Spinal cord (tissue), 10 donors: ENCODE measurements at places on chromosomes 4 and X. TPM values are rescaled to one million over a fixed set of nuclear protein-coding genes. Genes with fewer than 3 reads are reported as not detected.
A peak's percentile ranks its signal among the peaks of the same experiment; 100 is the strongest.

The XAGE1A gene
- total RNA-seq, result not detected

The SSR4 gene
- total RNA-seq, result 317 TPM

DNA sequence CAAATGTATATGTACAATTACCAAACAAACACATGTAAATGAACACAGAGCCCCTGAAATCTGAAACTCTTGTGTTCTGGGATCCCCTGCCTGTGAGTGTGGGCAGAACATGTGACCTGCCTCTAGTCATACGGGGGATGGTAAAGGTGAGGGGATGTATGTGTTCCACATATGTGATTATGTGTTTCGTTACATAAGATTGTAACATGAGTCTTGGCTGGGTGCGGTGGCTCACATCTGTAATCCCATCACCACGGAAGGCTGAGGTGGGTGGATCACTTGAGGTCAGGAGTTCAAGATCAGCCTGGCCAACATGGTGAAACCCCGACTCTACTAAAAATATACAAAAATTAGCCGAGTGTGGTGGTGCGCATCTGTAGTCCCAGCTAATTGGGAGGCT lies 37.1 kb upstream of the SLC2A9 start:
- H3K36me3 ChIP-seq, result no peaks in the 10 kb centered on the region
- H3K27me3 ChIP-seq, result no peaks in the 10 kb centered on the region
- DNase-seq, result no peak
- no peak overlapping the region for H3K4me3 ChIP-seq

The UGT2B15 gene
- total RNA-seq, result not detected

The ESX1 gene
- 0.33 TPM for total RNA-seq

DNA sequence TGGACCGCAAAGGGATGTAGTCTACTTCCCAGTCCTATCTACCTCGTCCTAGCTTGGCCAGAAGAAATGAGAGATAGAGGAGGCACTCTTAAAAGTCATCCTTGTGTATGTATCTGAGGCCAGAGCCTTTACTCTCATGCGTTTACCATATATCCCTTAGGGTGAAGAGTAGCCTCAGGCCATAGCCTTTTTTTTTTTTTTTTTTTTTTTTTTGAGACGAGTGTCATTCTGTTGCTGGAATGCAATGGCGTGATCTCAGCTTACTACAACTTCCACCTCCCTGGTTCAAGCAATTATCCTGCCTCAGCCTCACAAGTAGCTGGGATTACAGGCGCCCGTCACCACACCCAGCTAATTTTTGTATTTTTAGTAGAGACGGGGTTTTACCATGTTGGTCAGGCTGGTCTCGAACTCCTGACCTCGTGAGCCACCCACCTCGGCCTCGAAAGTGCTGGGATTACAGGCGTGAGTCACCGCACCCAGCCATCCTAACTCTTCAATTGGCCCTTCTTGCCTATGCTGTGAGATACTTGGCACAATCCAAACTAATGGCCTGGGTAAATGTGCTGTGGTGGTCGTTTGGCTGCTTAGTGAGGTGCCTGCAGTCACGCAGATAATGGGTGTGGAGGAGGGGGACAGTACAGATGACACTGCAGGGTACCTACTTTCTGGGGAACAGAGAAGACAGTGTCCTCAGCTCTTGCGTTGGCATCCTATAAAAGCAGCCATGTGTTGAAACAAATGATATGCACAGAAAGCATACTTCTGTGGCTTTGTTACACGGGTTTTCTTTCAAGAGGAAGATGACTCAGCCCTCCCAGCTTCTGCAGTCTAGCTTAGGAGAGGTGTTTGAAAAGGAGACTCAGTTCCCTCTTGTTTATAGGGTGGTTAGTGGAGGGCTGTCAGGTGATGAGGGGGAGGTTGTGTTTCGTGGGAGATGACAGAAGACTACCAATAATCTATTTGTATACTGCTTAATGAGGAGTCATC lies 10.4 kb upstream of the DGAT2L6 start:
- no peaks in the 10 kb centered on the region for H3K4me1 ChIP-seq
- DNase-seq, result no peak
- no peak overlapping the region for H3K27ac ChIP-seq
- H3K4me3 ChIP-seq, result no peak overlapping the region
- H3K27me3 ChIP-seq, result no peaks in the 10 kb centered on the region

GRCh38 chr4:117996891-117997290 lies 37.4 kb upstream of the NDST3 start:
- no peaks in the 10 kb centered on the region for H3K27me3 ChIP-seq
- DNase-seq, result no peak
- no peak overlapping the region for H3K4me3 ChIP-seq
- no peaks in the 10 kb centered on the region for H3K36me3 ChIP-seq
- H3K27ac ChIP-seq, result no peak overlapping the region

DNA sequence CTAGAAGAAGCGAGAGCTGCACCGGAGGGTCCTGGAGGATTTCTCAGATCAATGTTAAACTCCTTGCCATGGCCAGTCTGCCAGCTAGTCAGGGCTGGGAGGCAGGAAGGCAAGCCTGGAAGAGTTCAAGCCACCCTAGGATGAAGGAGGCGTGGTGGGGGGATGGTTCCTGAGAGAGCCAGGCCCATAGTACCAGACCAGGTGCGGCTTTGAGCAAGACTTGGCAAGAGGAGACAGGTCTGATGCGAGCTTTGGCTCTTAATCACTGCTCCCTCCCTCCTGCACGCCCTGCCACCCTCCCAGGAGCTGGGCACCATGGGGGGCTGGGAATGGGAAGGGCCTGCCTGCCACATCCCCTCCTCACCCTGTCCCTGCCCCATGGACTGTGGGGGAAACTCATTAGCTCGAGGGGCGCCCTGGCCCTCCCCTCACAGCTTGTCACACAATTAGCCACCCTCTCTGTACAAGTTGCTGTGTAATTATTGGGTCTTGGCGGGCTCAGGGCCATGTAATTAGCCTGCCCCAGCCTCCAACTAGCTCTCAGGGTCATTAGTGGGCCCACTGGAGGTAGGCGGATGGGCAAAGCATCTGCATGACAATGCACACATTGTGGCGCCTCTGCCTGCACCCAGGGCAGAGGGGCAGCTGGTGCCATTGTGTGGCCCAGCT lies 50.3 kb downstream of the EFNB1 start:
- H3K27me3 ChIP-seq, result peaks cover 11% of the 10 kb centered on the region
- H3K27ac ChIP-seq, result no peak overlapping the region
- peaks cover 14% of the 10 kb centered on the region for H3K4me1 ChIP-seq
- H3K4me3 ChIP-seq, result no peak overlapping the region

- no peak overlapping the region for H3K4me3 ChIP-seq
- DNase-seq, result no peak
- H3K36me3 ChIP-seq, result no peaks in the 10 kb centered on the region
- no peaks in the 10 kb centered on the region for H3K4me1 ChIP-seq
- no peaks in the 10 kb centered on the region for H3K27me3 ChIP-seq
These were observed 3.4 kb downstream of the CYBB start for GRCh38 chrX:37783305-37783704.

DNA sequence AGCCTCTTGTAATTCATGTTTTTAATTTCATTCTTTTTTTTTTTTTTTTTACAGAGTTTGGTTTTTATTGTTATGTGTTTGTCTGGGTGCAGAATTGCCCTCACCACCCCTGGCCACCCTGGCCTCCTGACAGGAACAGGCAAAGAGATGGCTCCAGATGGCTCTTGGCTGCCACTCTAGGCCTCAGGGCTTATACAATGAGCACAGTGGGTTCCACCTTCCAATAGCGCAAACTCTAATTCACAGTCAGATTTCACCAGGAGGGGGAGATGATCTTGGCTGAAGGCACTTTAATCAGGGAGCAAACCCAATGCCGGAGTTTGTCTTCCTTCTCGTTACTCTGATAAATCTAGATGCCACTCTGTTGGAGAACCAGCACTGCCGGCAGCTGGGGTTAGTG lies 24.8 kb downstream of the CPE start:
- H3K4me3 ChIP-seq, result no peak overlapping the region
- H3K27me3 ChIP-seq, result no peaks in the 10 kb centered on the region
- H3K27ac ChIP-seq, result no peak overlapping the region
- no peaks in the 10 kb centered on the region for H3K36me3 ChIP-seq

The CENPVL1 gene
- 0.83 TPM for total RNA-seq

GRCh38 chr4:73603854-73604584 lies 16.2 kb downstream of the RASSF6 start:
- H3K27ac ChIP-seq, result no peak overlapping the region
- H3K27me3 ChIP-seq, result no peaks in the 10 kb centered on the region
- no peaks in the 10 kb centered on the region for H3K36me3 ChIP-seq
- H3K4me1 ChIP-seq, result no peaks in the 10 kb centered on the region
- peak; percentile 25 for DNase-seq

DNA sequence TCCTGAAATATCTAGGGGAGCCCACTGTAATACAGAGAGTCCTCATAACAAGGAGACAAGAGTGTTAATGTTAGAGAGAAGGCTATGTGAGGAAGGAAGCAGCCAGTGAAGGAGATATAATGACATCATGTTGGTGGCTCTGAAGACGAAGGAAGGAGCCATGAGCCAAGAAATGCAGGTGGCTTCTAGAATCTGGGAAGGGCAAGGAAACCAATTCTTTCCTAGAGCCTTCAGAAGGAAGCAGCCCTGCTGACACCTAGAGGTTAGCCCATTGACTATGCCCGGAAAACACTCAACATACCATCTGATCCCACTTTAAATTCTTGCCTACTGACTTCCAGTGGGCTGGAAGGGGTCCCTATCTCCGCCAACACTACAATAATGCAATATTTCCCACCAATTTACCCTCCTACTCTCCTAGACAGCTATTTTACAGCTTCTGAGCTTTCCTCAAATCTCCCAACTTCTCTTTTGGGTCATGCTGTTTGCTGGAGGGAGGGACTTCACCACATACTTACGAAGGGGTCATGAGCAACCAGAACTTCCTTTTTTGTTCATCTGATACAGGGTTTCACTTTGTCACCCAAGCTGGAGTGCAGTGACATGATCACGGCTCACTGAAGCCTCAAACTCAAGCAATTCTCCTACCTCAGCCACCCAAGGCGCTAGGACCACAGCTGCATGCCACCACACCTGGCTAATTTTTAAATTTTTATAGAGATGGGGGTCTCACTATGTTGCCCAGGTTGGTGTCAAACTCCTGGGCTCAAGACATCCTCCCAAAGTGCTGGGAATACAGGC lies 25.2 kb upstream of the G3BP2 start:
- no peaks in the 10 kb centered on the region for H3K27me3 ChIP-seq
- no peak for DNase-seq
- H3K36me3 ChIP-seq, result peaks cover 9% of the 10 kb centered on the region
- no peak overlapping the region for H3K27ac ChIP-seq

GRCh38 chrX:56233682-56234081 lies 1.5 kb downstream of the KLF8 start:
- H3K36me3 ChIP-seq, result no peaks in the 10 kb centered on the region
- DNase-seq, result peak; percentile 65
- peak overlapping the region; percentile 27 for H3K27ac ChIP-seq
- H3K4me3 ChIP-seq, result peak overlapping the region; percentile 39
- peaks cover 23% of the 10 kb centered on the region for H3K27me3 ChIP-seq

GRCh38 chr4:107453987-107454386 lies 266.0 kb downstream of the PAPSS1 start:
- H3K27ac ChIP-seq, result no peak overlapping the region
- H3K4me3 ChIP-seq, result no peak overlapping the region
- H3K27me3 ChIP-seq, result no peaks in the 10 kb centered on the region
- no peaks in the 10 kb centered on the region for H3K36me3 ChIP-seq
- H3K4me1 ChIP-seq, result no peaks in the 10 kb centered on the region

GRCh38 chr4:12911750-12912358 lies 572.3 kb downstream of the RAB28 start:
- H3K27me3 ChIP-seq, result no peaks in the 10 kb centered on the region
- H3K4me3 ChIP-seq, result no peak overlapping the region
- no peaks in the 10 kb centered on the region for H3K36me3 ChIP-seq
- no peaks in the 10 kb centered on the region for H3K4me1 ChIP-seq

DNA sequence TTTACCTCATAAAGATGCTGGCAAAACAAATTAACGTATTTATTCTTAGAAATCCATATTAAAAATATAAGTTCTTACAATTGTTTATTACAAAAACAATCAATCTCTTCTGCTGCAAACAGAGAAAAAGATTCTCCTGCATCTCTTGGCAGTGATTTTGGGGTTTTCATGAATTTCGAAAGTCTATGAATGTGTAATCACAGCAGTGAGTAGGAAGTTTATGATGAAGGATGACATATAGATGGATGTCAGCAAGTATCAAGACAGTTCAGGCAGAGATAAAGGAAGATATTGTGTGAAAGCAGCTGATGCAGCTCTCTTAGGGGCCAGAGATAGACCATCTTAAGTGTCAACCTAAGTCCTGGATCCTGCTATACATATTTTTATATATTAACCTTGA lies 196.9 kb upstream of the BANK1 start:
- H3K27me3 ChIP-seq, result no peaks in the 10 kb centered on the region
- no peak for DNase-seq
- no peak overlapping the region for H3K4me3 ChIP-seq
- no peaks in the 10 kb centered on the region for H3K4me1 ChIP-seq
- no peak overlapping the region for H3K27ac ChIP-seq
- no peaks in the 10 kb centered on the region for H3K36me3 ChIP-seq

GRCh38 chr4:89755220-89755619 lies 81.7 kb downstream of the SNCA start:
- DNase-seq, result no peak
- no peak overlapping the region for H3K4me3 ChIP-seq
- no peaks in the 10 kb centered on the region for H3K27me3 ChIP-seq
- H3K27ac ChIP-seq, result no peak overlapping the region
- H3K36me3 ChIP-seq, result no peaks in the 10 kb centered on the region
- H3K4me1 ChIP-seq, result no peaks in the 10 kb centered on the region

DNA sequence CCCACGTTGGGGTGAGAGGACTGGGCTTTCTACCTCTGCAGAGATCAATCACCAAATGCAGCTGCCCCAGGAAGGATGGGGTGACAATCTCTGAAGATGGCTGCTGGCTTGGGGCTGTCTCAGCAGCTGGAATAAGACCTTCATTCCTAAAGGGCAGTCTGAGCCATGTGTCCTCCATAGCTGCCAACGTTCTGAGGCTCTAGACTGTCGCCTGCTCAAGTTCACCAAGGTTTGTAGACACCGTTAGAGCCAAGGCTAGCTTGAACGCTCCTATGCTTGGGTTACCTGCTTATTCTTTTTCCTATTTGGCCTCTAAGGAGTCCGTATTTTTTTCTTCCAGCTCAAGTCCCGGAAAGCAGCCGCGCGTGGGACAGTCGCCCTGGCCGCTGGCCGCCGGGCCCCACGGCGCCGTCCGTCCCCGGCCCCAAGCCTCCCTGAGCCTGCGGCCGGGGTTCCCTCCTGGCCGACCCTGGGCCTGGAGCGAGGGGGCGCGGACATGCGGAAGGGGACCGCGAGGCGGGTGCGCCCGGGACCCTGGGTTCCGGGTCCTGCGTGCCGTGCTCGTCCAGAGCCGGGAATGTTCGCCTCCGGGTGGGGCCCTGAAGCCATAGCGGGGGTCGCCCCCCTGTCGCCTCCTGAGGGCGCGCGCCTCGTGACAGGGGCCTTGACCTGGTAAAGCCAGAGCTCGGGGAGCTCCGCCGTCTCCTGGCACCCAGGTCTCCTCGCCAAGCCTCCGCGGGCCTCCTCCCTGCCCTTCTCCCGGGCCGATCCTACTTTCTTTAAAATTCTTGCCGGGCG lies 23.3 kb downstream of the MRFAP1 start:
- H3K36me3 ChIP-seq, result peaks cover 16% of the 10 kb centered on the region
- no peak overlapping the region for H3K27ac ChIP-seq
- no peak overlapping the region for H3K4me3 ChIP-seq
- H3K4me1 ChIP-seq, result peaks cover 15% of the 10 kb centered on the region

The PRKX gene
- total RNA-seq, result 13.6 TPM

The AFM gene
- not detected for total RNA-seq

- DNase-seq, result no peak
- no peak overlapping the region for H3K27ac ChIP-seq
- no peaks in the 10 kb centered on the region for H3K27me3 ChIP-seq
- peaks cover 6% of the 10 kb centered on the region for H3K4me1 ChIP-seq
- no peaks in the 10 kb centered on the region for H3K36me3 ChIP-seq
These were observed 85.3 kb upstream of the LIMCH1 start for GRCh38 chr4:41452484-41453225.

The DDIT4L gene
- 4.8 TPM for total RNA-seq

- H3K4me3 ChIP-seq, result no peak overlapping the region
- no peaks in the 10 kb centered on the region for H3K27me3 ChIP-seq
- no peak for DNase-seq
- no peaks in the 10 kb centered on the region for H3K36me3 ChIP-seq
- peak overlapping the region; percentile 52 for H3K27ac ChIP-seq
These were observed 22.1 kb downstream of the TMEM131L start for GRCh38 chr4:153488006-153488891.
